ENCODE measurements at places on chromosomes 2 and 18.

GRCh38 chr2:234951664-234952269 lies at the start of gene SH3BP4:
SH3BP4 (plus strand) TSS chr2:234952017; CDS start chr2:235035003, 82,986 bp downstream.
- DNase-seq: peak; percentile 92

DNA sequence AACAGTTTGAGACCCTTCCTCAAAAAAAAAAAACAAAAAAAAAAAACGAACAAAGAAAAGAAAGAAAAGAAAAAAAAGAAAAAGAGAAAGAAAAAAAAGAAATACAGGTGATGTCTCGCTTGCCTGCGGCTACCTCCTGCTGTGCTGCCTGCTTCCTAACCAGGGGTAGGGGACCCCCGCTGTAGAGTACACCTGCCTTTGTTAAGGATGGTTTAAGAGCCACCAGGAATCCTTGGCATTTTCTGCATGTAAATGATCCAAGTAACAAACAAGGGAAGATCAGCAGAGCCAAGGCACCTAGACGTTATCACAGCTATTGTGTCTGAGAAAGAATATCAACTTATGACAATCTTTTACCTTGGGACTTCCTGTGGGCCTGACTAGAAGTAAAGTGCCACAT lies 856.8 kb upstream of the GCFC2 start:
- no peak for DNase-seq

DNA sequence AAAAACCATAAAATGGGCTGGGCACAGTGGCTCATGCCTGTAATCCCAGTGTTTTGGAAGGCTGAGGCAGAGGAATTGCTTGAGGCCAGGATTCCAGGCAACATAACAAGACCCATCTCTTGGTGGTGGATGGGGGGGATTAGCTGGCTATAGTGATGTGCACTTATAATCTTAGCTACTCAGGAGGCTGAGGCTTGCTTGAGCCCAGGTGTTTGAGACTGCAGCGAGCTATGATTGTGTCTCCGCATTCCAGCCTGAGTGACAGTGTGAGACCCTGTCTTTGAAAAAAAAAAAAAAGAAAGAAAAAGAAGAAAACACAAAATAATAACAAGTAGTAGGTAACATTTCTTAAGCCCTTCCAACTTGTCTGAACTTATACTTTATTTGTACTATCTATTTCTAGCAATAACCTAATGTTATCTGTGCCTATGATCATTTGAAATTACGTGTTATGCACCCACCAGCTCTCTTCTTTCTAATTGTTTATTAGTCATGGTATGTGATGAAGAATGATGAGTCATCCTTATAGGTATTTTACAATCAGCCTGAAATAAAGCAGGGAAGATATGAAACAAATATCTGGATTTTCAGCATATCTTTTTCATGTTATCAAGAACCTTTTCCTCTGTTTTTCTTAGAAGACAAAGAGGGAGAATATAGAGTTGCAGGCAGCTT lies 129.3 kb upstream of the UNC80 start:
- no peak for DNase-seq

DNA sequence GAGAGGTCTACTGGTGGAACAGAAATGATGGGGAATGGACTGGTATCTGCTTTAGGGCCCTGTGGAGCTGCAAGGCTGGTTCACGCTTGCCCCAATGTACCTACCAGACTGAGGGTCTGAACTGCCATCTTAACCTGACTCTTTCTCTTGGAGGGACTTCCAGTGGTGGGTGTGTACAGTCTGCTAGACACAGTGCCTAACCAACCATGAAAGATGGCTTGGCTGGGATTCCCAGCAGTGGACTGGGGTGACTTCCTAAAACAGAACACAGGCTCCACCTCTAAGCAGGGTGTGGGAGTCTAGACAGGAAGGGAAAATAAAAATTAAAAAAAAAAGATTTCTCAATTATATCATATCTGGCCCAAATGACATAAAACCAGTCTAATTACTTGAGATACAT lies 25.5 kb upstream of the MYO3B start:
- DNase-seq: no peak

DNA sequence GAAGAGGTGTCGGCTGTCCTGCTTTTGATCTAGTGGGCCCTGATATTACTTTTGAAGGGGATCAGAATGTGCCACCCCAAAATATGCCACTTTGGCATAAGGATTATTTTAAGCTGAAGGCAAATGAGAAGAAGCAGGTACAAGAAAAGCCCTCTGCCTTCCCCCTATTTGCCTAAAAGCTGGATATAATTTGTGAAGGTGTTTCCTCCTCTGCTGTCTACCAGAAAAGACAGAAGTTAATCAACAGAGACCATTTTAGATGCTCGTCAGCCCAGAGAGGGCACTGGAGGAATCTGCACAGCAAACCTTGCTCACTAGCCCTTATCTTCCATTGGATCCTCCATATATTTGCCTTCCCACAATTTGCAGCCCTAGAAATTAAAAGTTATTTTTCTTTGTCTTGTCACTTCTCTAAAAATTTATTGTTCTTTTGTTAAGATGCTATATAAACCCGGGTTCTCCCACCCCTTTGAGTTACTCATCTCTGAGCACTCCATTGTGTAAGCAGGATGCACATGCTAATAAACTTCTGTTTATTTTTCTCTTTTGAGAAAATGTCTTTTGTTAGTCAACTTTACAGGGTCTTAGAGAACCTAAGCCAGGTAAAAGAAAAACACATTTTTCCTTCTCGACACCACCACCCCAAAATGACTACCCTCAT lies 163.2 kb upstream of the SLC1A4 start:
- DNase-seq: no peak

- no peak for DNase-seq
Observed at GRCh38 chr2:105129722-105130232, 91.9 kb downstream of the MRPS9 start.

DNA sequence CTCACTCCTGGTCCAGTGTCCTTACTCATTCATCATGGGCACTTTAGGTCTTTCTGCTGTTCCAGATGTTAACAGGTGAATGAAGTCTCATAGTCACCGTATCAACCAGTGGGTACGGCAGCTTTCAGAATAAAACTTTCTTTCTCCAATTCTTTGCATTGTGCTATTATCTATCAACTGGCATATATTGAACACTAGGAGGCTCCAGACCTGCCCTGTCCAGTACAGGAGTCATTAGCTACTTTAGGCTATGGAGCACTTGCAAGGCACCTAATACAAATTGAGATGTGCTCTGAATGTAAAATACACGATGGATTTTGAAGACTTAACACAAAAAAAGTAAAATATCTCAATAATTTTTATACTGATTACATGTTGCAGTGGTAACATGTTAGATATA lies 43.2 kb upstream of the NEB start:
- no peak for DNase-seq

- DNase-seq: no peak
Observed at GRCh38 chr2:223923976-223924375, 21.2 kb downstream of the WDFY1 start.

- peak; percentile 6 for DNase-seq
Observed at GRCh38 chr2:15142069-15142689, 419.0 kb downstream of the NBAS start.

- no peak for DNase-seq
Observed at GRCh38 chr2:100945930-100946607, 56.0 kb upstream of the RPL31 start.

DNA sequence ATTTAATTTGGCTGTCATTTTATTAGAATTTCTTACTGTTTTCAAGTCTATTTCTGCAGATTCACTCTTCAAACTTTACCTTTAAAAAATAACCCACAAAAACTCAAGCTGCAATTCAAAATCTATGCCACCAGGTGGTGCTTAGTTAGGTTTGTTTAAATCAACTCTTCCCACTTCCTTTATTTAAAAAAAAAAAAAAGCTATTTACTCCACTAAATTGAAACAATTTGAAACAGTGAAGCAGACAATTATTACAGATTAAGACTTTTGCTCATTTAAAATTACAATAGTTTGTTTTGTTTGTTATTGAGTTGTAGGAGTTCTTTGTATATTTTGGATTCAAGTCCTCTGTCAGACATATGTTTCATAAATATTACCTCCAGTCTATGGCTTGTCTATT lies 300.0 kb downstream of the PDE11A start:
- no peak for DNase-seq

DNA sequence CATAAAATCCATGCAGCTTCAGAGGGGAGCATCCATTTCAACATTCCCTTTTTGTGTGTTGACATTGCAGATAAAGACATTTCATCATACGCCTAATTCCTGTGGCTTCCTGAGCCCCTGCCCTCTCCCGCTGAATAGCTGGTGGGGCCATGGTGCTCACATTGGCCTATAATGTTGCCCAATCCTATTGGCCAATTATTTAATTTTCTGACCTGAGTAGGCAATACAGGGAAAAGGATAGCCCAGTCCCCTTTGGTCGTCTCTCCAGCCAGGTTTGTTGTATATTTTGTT lies 163.8 kb upstream of the MYCN start:
- DNase-seq: peak; percentile 25

GRCh38 chr2:230793572-230794359 lies 71.0 kb upstream of the ITM2C start:
- peak; percentile 31 for DNase-seq

GRCh38 chr18:37764541-37765288 lies 199.1 kb upstream of the CELF4 start:
- DNase-seq: no peak

- peak; percentile 12 for DNase-seq
Observed at GRCh38 chr2:135840601-135841000, 3.6 kb upstream of the LCT start.

- no peak for DNase-seq
Observed at GRCh38 chr2:37588316-37588777, 83.1 kb downstream of the CDC42EP3 start.

- no peak for DNase-seq
Observed at GRCh38 chr2:44230378-44230777, 44.9 kb upstream of the SLC3A1 start.

- DNase-seq: no peak
Observed at GRCh38 chr2:155256803-155257202, 558.3 kb downstream of the KCNJ3 start.

- no peak for DNase-seq
Observed at GRCh38 chr2:38444247-38444646, 67.2 kb upstream of the ATL2 start.

GRCh38 chr2:240596491-240596931 lies 10.0 kb downstream of the CAPN10 start:
- no peak for DNase-seq

GRCh38 chr2:101296371-101296770 lies 12.1 kb downstream of the RNF149 start:
- no peak for DNase-seq

DNA sequence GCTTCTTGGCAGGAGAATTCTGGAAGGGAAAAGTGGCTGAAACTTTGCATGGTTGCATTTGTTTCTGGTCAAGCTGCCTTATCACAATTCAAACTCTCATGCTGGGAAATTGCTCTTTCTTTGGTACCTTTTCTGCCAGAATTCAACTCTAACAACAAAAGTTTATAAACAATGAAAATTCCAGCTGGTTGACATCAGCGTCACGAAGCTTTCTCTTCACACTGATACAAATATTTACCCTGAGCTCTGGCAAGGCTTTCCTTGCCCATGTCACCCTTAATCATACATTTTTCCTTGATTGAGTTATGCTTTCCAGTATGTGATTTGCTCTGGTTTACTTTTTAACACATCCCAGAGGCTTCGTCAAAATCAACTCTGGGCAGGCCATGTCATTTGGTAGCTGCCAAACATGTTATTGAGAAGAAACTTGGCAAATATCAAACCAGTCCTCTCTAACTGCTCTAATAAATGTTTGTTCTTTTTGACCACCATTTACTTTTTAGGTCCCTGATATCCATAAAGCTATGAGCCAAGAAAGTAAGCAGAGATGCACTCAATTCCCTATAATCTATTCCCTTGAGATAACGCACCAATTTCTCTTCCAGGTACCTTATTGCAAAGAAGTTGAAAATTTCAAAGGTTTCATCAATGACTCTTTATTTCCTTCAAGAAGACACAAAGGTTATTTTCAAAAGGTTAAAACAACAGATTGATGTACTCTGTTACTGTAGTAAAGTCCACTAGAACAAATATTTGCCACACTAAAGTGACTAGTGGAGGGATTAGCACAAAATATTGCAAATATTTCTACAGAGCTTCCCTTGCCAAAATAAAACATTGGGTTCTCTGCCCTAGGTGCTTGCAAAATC lies 1241.1 kb upstream of the ZEB2 start:
- peak; percentile 82 for DNase-seq

DNA sequence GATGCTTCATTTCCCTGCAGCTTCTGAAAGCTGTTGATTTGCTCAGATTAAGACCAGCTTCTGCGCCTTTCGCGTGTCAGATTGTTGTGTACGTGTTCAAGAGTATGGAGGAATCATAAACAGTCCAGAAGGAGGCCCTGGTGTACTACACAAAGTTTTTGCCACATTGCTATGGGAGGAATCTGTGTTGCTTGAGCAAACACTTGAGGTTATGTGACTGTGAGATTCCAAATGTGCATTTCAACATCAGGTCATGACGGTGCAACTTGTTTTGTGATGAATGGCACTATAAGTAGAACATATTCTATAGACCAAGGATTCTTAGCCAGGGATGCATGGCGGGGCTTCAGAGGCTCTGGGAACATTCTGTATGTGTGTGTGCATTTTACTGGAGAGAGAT lies 35.0 kb downstream of the SRSF7 start:
- DNase-seq: peak; percentile 55

DNA sequence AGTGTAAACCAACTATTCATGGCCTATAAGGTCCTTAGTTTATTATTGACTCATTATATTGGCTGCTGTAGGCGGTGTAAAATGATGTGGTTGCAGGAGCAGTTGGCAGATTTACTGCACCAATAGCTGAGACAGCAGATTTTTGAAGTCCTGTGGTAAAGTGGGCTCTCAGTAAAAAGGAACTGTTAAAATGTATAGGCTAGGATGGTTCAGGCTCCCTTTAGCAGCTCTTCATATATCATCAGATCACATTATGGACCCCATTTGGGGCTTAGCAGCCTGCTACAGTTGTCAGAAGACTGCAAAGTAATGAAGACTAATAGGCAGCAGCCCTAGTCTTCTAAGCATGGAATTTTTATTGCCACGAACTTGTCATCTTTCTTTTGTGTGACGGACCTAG lies 27.8 kb downstream of the MTX2 start:
- DNase-seq: no peak

DNA sequence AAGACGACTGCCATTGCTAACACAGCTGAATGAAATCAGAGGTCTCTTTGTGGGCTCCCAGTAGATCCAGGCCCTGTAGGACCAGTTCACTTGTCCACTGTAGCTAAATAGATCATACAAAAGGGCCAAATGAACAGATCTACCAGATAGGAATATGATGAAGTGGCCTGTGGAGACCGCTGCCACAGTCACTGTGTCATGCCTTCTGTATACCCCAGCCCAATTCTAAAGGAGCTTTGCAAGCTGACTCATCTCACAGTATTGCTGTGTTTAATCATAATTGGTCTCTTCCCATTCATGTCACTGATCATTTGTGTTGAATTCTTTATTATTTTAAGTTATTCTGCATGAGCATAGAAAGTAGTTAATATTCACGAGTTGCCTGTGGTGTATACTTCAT lies 125.8 kb downstream of the MTCL1 start:
- DNase-seq: no peak

Measured in lung (tissue), 17 donors.